ENCODE measurements at places on chromosomes 7 and 10.

DNA sequence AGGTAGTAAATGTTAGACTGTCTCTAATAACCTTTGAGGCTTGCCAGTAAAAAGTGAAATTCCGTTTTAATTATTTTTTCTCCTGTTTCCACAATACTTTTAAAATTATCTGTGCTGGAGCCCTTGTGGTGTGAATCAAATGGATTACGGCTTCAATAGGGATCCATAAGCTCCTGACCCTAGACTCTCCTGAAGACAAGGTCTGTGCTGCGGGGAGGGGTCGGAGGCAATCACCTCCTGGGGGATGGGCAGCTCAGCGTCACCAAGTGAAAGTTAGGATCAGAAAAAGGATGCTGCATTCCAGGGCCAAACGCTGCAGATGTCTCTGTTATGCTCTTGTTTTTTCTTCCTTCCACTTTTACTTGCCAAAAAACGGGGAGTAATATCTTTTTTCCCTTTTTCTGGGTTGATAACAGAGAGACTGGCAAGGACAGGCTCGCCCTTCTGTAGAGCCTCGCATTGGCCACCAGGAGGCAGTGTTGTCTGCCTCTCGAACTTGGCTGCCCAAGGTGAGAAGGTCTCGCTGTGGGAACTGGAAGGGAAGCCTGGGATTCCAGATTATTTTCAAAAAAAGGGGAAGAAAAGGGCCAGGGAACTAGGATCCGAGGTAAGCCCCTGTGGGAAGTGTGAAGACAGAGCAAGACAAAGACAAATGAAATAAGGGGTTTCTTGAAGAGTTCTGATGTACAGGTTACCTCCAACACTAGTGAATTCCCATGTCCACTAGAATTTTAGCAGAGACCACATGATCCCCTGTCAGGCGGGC lies 621.9 kb downstream of the ACTR3B start:
- DNase-seq = no peak

DNA sequence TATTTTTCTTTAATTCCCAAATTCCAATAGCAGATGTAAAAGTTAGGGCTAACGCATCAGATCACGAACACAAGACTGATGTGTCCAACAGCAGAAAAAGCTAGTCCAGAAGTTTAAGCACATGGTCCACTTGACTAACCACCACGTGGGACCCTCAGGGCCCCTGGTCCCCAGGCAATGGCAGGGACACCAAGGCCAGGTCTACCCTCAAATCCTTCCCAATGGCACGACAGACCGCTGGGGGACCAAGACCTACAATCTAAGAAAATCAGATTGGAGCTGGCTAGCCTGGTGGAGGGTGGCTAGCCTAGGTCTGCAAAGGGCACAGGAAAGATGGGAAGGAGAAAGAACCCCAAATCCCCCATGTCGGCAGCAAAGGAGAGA lies 1.5 kb downstream of the GIGYF1 start:
- DNase-seq = no peak

DNA sequence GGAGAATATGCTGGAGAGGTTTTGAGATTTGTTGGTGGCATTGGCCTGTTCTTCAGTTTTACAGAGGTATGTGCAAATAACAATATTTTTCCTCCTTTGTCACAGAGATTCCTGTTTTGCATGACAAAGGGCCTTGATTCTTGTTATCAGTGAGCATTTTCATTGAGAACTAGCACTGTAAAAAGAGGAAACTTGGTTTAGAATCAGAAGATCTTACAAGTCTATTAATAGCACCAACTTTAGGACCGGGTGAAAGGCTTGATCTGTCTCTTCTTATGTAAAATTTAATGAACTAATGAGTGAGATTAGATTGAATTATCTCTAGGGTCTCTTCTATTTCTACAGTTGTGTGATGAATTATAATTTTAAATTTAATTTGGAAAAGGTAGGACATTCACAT lies 25.5 kb downstream of the TSPAN13 start:
- DNase-seq = no peak

- DNase-seq = no peak
These were observed 13.9 kb upstream of the ATP6V0E2 start for GRCh38 chr7:149859876-149860275.

- DNase-seq = no peak
These were observed 205.6 kb downstream of the AUTS2 start for GRCh38 chr7:69803699-69804516.

DNA sequence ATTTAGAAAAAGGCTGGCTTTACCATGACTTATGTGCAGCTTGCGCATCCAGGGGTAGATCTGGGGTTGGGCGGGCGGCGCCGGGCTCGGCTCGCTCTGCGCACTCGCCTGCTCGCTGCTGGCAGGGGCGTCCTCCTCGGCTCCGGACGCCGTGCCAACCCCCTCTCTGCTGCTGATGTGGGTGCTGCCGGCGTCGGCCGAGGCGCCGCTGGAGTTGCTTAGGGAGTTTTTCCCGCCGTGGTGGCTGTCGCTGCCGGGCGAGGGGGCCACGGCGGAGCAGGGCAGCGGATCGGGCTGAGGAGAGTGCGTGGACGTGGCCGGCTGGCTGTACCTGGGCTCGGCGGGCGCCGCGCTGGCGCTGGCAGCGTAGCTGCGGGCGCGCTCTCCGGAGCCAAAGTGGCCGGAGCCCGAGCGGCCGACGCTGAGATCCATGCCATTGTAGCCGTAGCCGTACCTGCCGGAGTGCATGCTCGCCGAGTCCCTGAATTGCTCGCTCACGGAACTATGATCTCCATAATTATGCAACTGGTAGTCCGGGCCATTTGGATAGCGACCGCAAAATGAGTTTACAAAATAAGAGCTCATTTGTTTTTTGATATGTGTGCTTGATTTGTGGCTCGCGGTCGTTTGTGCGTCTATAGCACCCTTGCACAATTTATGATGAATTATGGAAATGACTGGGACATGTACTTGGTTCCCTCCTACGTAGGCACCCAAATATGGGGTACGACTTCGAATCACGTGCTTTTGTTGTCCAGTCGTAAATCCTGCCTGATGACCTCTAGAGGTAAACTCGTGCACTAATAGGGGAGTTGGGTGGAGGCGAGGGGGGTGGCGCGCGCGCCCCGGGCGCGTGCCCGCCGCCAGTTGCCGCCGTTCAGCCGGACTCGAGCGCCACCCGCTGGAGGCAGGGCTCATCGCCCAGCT lies at the start of gene HOXA5:
Gene HOXA5, minus strand, starts transcription at position 659 of the 927 bp plus-strand sequence. Its CDS starts 74 bp downstream, at position 585.
- peak; percentile 91 for DNase-seq

GRCh38 chr10:110153396-110153795 lies 54.0 kb upstream of the MXI1 start:
- DNase-seq = no peak

DNA sequence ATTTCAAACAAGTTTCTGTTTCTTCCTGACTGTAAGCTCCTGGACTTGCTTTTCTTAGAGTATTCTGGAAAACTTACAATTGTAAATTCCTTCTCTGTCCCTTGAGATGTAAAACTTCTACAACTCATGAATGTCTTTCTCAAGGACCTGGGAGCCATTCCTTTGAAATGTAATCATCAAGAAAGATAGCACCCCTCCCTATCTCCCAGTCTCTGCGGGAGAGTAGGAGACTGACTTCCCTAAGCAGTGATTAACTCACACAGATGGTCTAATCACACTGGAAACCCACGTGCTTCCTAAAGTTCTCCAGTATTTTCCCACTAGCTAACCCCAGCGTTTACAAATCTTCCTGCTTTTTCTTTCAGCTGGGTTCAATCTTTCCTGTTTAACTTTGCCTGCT lies 549.4 kb downstream of the SORCS1 start:
- no peak for DNase-seq

DNA sequence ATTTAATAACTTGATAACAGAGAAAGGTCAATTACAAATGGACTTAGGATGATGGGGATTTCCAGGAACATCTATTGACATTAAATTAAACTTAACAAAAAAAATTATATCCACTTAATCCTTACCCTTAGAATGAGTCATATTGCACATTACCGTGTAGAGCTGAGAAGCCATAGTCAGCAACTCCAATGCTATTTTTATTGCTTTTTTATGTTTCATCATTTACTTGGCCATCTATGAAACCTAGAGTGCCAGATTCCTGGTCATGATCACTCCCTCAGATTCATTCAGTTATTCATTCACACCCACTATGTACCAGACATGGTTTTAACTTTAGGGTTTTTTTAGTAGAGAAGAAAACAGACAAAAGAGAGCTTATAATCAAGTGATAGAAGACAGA lies 1180.4 kb downstream of the CNTNAP2 start:
- DNase-seq = no peak

- DNase-seq = peak; percentile 27
These were observed 21.4 kb upstream of the VOPP1 start for GRCh38 chr7:55593515-55594318.

- DNase-seq = no peak
These were observed 466.0 kb downstream of the KIF20B start for GRCh38 chr10:90167174-90168064.

DNA sequence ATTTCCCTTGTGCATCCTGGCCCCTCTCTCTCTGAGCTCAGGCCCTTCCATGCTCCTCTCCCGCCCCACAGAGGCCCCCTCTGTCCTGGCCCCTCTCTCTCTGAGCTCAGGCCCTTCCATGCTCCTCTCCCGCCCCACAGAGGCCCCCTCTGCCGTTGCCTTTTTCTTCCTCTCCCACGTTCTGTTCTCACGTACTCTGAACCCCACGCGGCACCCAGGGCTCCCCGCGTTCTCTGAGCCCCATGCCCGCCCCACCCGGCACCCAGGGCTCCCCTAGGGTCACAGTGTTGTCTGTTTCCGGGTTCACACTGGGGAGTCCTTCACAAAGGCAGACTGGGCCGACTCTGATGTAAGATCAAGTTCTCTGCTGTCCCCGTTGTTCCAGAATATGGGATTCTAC lies 336.8 kb downstream of the DNAJB6 start:
- no peak for DNase-seq

- no peak for DNase-seq
These were observed 276.2 kb upstream of the AOAH start for GRCh38 chr7:37000511-37000910.

- no peak for DNase-seq
These were observed 1124.4 kb downstream of the NXPH1 start for GRCh38 chr7:9557853-9558252.

DNA sequence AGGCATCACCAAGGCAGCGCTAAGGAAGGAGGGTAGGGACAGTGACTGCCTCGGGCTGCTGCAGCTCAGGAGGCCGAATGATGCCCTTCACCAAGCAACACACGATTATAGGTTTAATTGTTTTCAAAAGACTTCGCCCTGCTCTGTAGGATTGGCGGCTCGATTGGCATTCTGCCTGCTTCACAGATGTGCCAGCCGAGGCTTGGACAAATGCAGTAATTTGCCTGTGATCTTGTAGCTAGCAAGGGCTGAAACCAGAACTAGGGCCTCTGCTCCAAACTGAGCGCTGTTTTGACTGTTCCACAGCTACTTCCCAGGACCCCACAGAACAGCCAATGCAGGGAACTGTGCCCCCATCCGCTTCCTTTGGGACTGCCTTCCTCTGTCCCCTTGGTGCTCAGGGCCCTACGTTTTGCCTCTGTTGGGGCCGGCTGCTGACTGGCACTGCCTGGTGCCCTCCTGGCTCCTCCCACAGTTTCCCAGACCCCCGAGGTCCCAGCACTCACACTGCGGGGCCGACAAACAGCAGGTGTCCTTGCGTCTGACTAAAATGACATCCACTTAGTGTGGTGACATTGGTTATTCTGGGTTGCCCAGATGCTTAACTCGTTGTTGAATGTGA lies 62.6 kb upstream of the EN2 start:
- DNase-seq = no peak

DNA sequence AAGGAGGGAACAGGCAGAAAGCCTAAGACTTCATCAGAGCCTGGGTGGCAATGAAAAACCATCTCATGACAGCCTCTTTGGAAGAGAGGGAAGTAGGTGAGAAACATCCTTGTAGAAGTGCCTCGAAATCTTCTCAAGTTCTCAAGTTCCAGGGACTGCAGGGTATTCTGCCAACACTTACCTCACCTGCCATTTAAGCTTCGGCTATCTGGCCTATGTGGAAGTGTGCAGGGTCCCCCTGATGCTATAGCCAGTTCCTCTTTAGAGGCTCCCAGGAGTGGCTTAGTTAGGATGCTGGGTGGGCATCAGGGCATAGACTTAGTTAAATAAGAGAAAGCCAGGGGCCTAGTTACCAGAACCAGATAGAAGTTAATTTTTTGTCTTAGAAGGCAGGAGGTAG lies 27.0 kb downstream of the ABCC2 start:
- DNase-seq = no peak

DNA sequence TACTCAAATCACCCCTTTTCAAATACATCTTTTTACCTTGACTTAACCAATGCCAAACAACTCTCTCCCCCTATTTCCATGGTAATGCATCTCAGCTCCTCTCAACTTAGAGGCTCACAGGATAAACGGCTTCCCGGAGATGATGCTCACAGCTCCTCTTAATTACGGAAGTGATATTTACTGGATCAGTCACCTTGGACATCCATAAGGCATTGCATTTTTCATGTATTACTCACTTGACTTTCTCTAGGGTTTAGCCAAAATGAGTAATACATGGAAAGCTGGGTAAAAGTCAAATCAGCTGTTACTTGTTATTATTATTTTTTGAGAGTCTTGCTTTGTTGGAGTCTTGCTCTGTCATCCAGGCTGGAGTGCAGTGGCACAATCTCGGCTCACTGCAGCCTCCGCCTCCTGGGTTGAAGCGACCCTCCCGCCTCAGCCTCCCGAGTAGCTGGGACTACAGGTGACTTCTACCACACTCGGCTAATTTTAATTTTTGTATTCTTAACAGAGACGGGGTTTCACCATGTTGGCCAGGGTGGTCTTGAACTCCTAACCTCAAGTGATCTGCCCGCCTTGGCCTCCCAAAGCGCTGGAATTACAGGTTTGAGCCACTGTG lies 73.3 kb upstream of the RHEB start:
- DNase-seq = no peak

- no peak for DNase-seq
These were observed 55.4 kb upstream of the MXI1 start for GRCh38 chr10:110151971-110152370.
